ENCODE measurements at places on chromosomes 1 and 21. TPM values are rescaled to one million over a fixed set of nuclear protein-coding genes. Genes with fewer than 3 reads are reported as not detected.

Gene KCND3
- not detected for total RNA-seq

Gene OR6K3
- not detected for total RNA-seq

Gene ERO1B
- total RNA-seq, result 6.4 TPM

Gene C1orf53
- total RNA-seq, result 14.2 TPM

Gene OVAAL
- total RNA-seq, result not detected

Gene BATF3
- 0.90 TPM for total RNA-seq

Gene ANKRD35
- total RNA-seq, result 0.22 TPM

Gene OR2T33
- not detected for total RNA-seq

Gene GPATCH2
- total RNA-seq, result 21.1 TPM

Gene CNIH3
- total RNA-seq, result 3.1 TPM
